ENCODE measurements at places on chromosomes 1 and 21.

DNA sequence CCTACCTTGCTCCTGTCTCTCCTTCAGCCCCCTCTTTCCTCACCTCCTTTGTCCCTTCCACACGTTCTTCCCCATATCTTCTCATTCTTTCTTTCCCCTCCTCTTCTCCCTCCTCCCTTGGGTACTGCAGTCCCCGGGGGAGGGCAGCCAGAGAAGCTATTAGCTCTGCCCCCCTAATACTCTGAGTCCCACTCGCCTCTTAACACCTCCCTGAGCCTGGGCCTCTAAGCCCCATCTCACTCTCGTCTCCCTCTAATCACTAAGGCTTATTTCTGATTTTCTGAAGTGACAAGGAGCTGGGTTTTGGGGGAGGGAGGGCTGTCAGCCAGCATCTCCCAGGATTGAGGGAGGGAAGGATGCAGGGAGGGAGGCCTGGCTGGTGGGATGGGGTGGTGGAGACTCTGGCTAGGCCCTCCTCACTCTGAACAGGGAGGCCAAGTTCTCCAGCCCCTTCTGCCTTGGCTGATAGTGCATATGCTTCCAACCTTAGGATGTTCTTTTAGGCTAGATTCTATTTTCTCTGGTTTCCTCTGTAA is 25.6 kb upstream of the DMBX1 start:
- DNase-seq: no peak

DNA sequence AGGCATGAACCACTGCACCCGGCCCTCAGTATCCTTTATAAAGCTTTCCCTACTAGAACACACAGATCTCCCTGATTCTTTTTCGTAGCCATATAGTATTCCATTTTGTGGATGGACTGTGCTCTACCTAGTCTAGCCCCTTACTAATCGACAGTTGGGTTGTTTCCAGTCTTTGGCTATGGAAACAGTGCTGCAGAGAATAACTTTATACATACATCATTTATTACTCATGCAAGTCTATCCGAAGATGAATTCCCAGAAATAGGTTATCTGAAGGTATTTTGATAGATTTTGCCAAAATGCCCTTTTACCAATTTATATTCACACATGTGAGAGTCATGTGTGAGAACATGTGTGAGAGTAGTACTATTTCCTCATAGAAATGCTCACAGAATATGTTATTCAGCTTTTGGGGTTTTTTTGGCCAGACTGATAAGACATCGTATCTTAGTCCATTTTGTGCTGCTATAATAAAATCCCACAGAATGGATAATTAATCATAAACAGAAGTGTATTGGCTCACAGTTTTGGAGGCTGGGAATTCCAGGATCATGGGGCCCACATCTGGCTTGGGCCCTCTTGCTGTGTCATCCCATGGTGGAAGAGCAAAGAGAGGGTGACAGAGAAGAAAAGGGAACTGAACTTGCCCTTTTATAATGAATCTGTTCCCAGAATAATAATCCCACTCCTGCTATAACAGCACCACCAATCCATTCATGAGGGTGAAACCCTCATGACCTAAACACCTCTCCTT is 17.3 kb upstream of the FGR start:
- peak; percentile 42 for DNase-seq

DNA sequence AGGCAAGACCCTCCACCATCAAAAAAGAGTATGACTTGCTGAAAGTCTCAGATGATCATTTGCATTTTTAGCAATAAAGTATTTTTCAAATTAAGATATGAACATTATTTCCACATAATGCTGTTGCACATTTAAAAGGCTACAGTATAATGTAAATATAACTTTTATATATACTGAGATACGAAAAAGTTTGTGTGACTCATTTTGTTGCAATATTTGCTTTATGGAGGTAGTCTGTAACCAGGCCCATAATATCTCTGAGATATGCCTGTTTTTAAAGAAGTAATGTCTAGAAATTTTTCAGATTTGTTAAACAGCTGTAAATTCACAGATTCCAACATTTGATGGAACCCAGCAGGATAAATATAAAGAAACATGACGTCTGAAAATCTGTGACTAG is 86.7 kb downstream of the MAN1A2 start:
- DNase-seq: no peak

DNA sequence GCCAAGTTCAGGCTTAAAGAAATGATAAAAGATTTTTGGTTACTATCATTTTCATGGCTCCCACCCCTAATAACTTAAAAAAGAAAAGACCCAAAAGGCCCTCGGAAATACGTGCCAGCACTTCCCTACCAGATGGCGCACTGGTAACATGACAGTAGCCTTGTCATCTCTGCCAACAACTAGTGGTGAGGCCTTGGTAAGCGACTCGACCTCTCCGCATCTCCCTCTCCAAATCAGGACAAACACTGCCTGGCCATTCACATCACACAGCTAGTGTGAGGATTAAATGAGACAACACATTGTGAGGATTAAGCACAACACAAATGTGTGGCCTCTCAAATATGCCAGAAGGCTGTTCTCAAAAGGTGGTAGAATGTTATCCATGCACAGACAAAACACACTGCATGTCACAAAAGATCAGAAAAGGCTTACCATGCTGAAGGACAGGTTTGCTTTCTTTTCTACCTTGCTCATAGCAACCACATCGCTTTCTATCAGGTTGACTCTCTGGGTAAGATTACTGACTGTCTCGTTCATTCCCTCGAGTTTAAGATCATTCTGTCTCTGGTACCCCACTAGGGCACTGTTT is 16.4 kb downstream of the TEX38 start:
- DNase-seq: no peak

DNA sequence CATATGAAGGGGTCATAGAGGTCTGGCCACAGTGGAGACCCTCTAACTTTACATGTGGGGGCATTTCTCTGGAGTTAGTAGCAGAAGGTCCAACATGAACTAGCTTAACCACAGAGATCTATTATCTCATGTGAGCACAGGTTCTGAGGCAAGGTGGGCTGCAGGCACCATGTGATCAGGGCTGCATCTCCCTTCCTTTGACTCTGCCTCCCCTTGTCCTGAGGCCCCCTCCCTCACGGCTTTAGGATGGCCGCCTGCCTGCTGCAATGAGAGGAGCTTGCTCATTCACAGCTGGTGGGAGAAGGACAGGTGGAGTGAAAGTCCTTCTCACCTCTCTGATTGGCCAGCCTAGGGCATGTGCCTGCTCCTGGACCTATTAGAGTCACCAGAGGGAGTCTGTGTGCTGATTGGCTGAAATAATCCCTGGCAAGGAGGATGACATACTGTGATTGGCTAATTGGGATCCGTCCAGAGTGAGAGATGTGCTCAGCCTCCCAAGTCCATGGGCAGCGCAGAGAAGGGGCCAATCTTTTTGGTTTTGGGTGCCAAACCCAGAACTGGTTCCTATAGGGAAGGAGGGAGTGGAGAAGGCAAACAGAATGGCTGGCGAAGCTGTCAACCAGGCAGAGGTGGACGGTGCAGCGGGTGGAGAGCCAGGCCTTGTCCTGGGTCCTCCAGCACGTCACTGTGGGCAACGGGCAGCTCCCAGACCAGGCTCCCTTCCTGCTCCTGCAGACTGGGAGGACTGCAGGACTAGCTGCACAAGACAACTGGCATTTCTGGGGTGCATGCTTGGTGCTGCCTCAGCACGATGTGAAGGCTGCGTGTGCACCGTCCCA is 39.4 kb upstream of the C1orf174 start:
- no peak for DNase-seq

DNA sequence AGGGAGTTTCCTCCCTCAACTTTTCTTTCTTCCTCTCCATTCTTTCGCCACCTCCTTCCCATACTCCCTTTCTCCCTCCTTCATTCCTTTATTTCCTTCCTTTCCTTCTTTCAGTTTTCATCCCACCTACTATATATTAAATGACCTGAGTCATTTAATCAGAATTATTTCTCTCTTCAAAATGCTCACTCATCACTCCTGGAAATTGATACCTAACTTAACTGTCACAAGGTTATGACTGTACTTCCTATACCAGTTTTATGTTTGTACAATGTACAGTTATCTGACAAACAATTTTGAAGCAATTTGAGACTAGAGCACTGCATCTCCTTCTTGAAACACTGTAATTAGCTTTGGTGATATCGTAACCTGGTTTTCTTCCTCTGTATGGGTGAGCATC is 41.4 kb downstream of the NEXN start:
- DNase-seq: no peak

DNA sequence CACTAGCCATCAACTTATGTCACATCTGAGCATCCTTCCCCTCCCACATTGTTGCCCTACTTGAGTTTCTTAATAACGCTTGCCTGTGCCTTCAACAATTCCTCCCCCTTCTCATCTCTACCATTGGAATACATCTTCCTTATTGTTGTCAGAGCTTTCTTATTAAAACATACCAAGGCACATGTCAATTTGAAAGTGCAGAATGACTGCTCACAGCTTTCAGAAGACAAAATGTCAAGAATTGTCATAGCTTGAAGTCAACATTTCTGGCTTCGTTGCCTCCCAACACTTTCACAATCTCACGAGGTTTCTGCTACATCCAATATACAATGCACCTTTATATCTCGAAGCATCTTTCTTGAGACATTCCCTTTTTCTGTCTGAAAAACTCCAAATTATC is 279.9 kb downstream of the LRRC7 start:
- DNase-seq: no peak

- DNase-seq: no peak
Observed at GRCh38 chr1:224095867-224096266, 18.0 kb upstream of the FBXO28 start.

GRCh38 chr1:77288275-77288674 is 6.5 kb downstream of the AK5 start:
- peak; percentile 45 for DNase-seq

GRCh38 chr1:60583696-60584095 is 498.7 kb upstream of the NFIA start:
- DNase-seq: no peak

- peak; percentile 72 for DNase-seq
Observed at GRCh38 chr1:204041232-204041767, 31.6 kb upstream of the SOX13 start.

DNA sequence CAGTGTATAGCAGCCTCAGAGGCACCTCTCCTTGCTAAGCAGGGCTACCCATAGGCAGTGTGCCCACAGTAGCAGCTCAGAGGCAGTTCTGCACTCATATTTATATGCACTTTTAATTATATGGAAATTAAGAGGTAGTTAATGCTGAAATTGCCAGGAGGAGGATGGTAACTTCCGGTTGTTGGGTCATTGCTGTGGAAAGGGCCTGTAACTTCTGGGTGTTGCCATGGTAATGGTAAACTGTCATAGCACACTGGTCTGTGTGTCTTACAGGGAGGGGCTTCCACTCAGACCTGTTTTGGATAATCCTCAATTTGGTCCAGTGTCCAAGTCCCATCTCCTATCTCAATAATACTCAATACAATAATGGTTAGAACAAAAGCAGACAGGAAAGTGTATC is 7.6 kb downstream of the CFH start:
- no peak for DNase-seq

DNA sequence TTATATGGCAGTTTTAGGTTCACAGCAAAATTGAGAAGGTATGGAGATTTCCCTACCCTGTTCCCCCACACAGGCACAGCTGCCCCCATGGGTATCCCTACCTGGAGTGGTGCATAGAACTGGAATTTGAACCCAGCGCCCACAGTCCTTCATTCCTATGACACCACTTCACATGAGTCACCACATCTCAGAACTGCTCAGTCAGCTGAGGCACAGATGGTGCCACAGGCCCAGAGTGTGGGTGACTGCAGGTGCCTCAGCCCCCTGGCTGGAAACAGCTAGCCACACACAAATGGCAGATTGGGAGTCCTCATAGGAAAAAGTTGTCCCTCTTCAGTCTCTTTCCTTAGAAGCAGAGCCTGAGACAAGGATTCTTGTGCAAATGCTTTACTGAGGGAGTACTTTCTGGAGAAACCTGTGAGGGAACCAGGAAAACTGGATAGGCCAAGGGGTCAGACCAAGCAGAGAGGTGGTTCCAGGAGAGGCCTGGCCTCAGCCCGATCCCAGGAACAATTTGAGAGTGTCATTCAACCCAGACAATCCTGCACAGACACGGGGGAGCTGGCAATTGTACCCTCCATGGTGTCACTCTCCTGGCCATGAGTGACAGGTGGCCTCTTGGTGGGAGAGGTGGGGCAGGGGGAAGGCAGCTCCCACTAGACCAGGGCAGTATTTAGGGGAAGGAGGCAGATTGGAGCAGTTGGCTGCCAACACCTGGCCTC is 6.9 kb downstream of the PLA2G2D start:
- peak; percentile 29 for DNase-seq

DNA sequence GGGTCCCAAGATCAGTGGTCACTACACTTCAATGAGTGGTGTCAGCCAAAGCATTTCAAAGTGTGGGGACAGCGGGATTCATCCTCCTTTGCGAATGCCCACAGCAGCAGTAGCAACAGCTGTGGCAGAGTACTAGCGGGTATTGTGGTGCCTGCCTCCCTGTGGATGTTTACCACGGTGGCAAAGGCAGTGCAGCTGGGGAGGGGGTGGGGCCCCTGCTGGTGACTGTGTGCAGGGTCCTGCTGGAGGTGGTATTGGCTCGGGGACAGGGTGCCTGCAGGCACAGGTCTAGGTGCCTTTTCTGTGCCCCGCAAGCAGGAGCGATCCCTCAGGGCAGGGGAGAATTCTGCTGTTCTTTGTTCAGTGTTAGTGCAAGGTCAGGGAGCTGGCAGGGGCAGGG is 415.7 kb downstream of the USP25 start:
- DNase-seq: no peak

- peak; percentile 43 for DNase-seq
Observed at GRCh38 chr21:29376556-29376955, 77.8 kb downstream of the BACH1 start.

DNA sequence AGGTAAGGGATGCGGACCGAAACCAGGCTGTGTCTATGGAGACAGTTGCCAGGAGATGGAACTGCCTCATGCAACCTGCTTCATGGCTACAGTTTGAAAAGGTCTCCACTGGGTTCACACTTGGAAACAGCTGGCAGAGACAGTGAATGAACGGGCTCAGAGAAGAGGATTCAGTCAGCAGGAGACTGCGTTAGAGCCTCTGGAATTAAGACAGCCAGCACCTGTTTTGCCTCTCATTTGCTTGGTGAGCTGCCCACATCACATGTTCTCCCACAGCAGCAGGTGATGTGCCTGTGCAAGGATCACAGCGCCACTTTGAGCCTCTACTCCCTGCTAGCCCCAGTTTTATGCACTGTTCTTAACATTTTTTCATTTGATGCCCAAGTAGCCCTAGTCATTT is 321.0 kb downstream of the PLPP3 start:
- DNase-seq: no peak

DNA sequence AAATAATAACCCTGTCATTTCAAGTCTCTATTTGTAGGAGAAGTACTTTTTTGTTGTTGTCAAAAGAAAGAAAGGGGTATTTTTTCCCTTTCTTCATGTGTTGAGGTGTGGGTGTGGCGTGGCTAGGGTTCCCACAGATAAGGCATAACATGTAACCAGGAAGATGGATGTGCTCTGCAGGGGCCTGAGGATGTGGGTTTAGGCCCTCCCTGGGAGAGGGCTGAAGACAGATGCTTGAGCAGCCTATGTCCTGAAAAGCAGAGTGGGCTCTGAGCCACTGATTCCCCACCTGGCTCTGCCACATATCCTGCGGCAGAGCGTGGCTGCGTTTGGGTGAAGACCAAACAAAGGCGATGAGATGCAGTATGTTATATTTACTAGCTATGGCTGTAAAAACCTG is 13.9 kb upstream of the ADAR start:
- no peak for DNase-seq
